ENCODE measurements at places on chromosomes 5 and 9. TPM values are rescaled to one million over a fixed set of nuclear protein-coding genes. Genes with fewer than 3 reads are reported as not detected.
A peak's percentile ranks its signal among the peaks of the same experiment; 100 is the strongest.

DNA sequence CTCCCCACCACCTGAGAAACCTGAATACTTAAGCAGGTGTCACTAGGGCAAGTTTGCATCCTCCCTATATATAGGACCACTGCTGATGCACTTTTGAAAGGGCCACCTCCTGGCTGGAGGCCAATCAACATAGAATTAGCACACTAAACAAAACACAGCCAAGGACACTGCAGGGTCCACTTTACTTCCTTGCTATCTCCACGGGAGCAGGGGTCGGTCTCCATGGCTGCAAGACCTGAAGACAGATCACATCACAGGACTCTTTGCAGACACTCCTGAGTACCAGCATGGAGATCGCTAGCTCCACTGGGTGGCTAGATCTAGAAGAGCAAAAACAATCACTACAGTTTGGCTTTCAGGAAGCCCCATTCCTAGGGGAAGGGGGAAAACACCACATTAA lies 72.3 kb downstream of the C9orf153 start:
- H3K4me3 ChIP-seq: no peak overlapping the region
- no peaks in the 10 kb centered on the region for H3K27me3 ChIP-seq
- no peaks in the 10 kb centered on the region for H3K36me3 ChIP-seq
- no peak for DNase-seq
- H3K4me1 ChIP-seq: no peaks in the 10 kb centered on the region
- no peak overlapping the region for H3K27ac ChIP-seq

DNA sequence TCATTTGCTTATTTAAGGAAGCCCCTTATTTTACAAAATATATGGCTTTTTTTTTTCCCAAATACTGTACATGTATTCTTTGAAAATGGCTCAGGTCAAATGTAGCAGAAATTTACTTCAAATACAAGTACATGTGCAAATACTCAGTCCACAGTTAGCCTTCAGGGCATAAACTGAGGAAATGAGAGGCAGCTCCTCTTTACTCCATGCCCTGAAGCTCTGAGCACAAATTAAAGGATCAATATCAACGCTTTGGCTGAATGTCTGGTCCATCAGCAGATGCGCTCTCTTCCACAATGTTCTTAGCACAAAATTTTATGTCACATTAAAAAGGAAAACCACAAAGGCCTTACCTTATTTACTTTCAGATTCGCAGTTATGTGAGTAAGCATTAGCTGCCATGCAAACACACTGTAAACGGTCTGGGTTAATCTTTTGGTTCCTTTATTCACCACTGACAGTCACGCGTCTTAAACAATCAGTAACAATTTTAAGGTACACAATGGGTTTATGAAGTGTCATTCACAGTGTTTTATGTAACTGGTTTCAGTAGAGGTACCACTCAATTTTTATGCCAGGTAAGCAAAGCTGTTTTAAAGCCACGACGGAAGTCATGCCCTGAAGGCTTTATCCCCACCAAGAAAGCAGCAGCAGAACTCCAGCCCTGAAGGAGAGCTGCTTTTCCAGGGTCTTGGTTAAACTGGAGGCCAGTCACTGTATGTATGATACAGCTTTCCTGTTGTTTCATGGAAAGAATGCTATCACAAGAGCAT lies 103.4 kb downstream of the OTULIN start:
- no peaks in the 10 kb centered on the region for H3K27me3 ChIP-seq
- peak; percentile 54 for DNase-seq
- peaks cover 7% of the 10 kb centered on the region for H3K4me1 ChIP-seq
- H3K27ac ChIP-seq: no peak overlapping the region
- H3K4me3 ChIP-seq: peak overlapping the region; percentile 32
- no peaks in the 10 kb centered on the region for H3K36me3 ChIP-seq

The SLIT3 gene
- 26.4 TPM for total RNA-seq

- DNase-seq: no peak
- no peak overlapping the region for H3K4me3 ChIP-seq
- H3K27ac ChIP-seq: no peak overlapping the region
Measured at GRCh38 chr9:3993773-3994172, 306.1 kb downstream of the GLIS3 start.

DNA sequence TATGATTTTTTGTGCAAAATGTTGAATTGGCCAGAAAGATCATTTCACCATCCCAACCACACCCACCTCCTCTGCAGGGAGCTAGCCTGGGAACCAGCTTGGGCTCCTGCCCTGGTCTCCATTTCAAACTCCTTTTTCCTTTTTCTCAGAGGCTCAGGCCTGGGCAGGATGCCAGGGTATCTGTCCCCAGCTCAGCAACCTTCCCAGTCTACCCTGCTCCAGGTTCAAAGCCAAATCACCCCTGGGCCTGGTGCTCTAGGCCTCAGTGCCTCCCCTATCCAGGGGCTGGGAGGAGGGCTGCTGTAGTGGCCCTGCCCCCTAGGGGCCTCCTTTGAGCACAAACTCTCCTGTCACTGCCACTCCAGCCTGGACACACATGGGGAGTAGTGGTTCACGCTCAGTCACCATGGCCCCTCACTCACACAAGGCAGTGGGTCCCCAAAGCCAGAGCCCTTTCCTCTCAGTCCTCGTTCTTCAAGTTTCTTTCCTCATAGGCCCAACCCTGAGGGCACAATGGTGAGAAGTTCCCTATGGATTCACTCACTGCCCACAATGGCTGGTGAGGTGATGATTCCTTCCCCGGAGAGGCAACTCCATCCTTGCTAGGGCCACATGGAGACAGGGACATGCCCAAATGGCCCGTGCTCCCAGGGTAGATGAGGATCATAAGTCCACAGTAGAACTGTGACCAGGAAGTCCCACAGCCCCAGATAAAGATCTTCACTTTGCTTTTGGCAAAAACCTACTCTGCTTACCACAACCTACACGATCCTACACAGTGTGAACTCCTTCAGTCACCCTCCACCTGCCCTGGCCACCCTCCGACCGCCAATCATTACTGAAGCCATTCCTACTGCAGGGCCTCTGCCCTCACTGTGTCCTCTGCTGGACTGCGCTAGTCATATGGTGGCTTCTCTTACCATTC lies 1.6 kb upstream of the ST6GALNAC4 start:
- H3K27me3 ChIP-seq: no peaks in the 10 kb centered on the region
- DNase-seq: no peak
- peak overlapping the region; percentile 81 for H3K27ac ChIP-seq

DNA sequence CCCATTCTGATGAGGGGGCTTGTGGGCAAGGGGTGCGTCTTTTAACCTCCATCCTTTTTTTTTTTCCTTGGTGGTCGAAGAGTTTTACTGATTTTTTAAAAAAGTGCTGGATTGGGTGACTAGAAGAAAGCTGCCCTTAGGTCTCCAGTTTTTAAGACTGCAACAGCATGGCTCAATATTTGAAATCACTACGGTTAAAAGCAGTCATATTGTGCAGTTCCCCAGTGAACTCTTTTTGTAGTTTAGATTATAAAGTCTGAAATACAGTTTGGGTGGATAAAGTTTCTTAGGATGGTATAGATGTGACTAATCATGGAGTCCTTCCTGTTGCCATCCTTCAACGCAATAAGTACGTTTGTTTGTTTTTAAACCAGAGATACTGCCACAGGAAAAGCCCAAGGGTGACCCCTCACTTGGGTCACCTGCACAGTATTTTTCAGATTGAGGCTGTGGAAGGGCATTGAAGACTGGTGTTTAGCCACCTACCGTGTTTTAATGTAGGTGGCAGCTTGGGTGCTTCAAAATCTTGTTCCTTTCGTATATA lies 520 bp upstream of the DHFR start:
- no peaks in the 10 kb centered on the region for H3K36me3 ChIP-seq
- H3K27me3 ChIP-seq: no peaks in the 10 kb centered on the region

DNA sequence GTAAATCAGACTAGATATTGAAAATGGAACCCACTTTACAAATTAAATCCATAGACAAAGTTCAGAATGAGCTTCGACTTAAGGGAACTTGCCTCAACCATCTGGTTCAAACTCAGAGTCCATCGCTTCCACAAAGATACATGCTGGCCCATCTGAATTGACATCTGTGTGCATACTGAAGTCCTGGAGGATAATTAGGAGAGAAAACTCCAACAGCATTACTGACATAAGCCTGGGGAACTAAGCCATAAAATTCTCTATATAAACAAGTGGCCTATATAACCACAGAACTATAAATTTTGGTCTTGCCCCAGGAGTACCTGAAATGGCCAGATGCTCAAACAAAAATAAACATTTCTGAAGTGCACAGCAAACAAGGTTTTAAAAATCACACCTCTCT lies 94.4 kb downstream of the IZUMO3 start:
- no peak overlapping the region for H3K4me3 ChIP-seq
- no peaks in the 10 kb centered on the region for H3K36me3 ChIP-seq
- H3K27ac ChIP-seq: no peak overlapping the region
- no peak for DNase-seq
- no peaks in the 10 kb centered on the region for H3K27me3 ChIP-seq

GRCh38 chr5:133241179-133242092 lies 189.6 kb downstream of the HSPA4 start:
- H3K27me3 ChIP-seq: no peaks in the 10 kb centered on the region
- no peaks in the 10 kb centered on the region for H3K36me3 ChIP-seq
- peaks cover 43% of the 10 kb centered on the region for H3K4me1 ChIP-seq
- DNase-seq: no peak
- H3K4me3 ChIP-seq: no peak overlapping the region
- peak overlapping the region; percentile 75 for H3K27ac ChIP-seq

GRCh38 chr5:122201365-122201764 lies 72.0 kb downstream of the ZNF474 start:
- H3K27me3 ChIP-seq: no peaks in the 10 kb centered on the region
- no peak overlapping the region for H3K27ac ChIP-seq
- DNase-seq: no peak
- no peak overlapping the region for H3K4me3 ChIP-seq
- H3K36me3 ChIP-seq: no peaks in the 10 kb centered on the region
- no peaks in the 10 kb centered on the region for H3K4me1 ChIP-seq

GRCh38 chr9:18253950-18254349 lies 220.0 kb upstream of the ADAMTSL1 start:
- H3K36me3 ChIP-seq: no peaks in the 10 kb centered on the region
- no peaks in the 10 kb centered on the region for H3K4me1 ChIP-seq
- no peak for DNase-seq
- no peaks in the 10 kb centered on the region for H3K27me3 ChIP-seq

DNA sequence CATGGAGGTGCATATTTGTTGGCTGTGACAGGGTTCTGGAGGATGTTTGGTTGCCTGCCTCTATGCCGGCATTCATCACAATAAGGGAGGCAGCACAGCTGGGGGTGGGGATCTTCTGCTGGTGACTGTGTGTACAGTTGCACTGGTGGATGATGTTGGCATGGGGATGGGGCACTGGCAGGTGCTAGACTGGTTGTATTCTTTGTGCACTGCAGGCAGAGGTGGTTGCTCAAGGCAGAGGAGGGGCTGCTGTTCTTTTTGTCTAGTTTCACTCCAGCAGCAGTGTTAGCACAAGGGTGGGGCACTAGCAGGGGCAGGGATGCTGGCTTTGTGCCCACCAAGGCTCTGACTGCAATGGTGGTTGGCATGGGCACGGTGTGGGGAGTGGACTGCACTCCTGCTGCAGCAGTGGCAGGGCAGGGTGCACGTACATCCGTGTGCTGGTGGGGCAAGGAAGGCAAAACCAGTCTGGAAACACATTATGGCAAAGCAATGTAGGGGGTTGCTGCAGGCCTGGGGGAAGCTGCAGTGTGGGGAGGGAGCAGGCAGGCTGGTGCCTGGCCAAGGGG lies 69.3 kb downstream of the ISOC1 start:
- H3K4me3 ChIP-seq: no peak overlapping the region
- DNase-seq: no peak
- H3K4me1 ChIP-seq: no peaks in the 10 kb centered on the region
- H3K27ac ChIP-seq: no peak overlapping the region
- no peaks in the 10 kb centered on the region for H3K27me3 ChIP-seq
- H3K36me3 ChIP-seq: no peaks in the 10 kb centered on the region

The SHC3 gene
- total RNA-seq: 1.7 TPM

The CEL gene
- total RNA-seq: 4.3 TPM

DNA sequence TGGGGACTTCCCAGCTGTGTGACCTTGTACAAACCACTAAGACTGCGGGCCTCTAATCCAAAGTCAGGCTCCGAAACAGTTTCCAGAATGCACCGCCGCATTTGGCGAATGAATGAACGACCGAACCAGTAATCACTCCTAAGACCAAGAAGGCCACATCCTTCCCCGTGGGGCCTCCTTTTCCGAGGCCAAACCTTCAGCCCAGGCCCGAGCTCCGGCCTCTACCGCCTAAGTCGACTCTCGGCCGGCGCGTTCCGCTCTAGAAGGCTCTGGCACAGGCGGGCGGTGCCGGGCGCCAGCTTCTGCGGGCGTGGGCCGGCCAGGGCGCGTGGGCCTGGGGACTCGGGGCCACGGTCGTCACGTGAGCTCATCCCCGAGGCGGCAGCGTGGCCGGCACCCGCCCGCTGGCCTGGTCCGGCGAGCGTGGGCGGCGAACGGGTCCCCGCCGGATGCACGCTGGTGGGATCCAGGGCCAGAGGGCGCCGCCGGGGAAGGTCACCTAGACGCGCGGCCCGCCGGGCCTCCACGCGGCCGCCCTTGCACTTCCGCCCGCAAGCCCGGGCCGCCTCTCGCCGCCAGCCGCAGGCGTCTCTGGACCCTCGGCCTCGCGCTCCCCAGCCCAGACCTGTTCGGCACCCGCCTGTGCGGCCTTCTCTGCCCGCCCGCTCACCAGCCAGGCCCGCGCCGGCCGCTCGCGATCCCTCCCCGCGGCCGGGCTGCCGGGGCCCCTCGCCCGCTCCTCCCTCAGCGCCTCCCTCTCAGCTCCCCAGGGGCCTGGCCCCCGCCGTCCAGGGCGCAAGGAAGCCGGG lies 754 bp downstream of the VDAC1 start:
- H3K27me3 ChIP-seq: no peaks in the 10 kb centered on the region
- peak overlapping the region; percentile 95 for H3K27ac ChIP-seq
- peaks cover 6% of the 10 kb centered on the region for H3K36me3 ChIP-seq
- DNase-seq: no peak
- peak overlapping the region; percentile 79 for H3K4me3 ChIP-seq

- no peaks in the 10 kb centered on the region for H3K36me3 ChIP-seq
- H3K4me3 ChIP-seq: no peak overlapping the region
- H3K4me1 ChIP-seq: no peaks in the 10 kb centered on the region
- no peak overlapping the region for H3K27ac ChIP-seq
Measured at GRCh38 chr5:40869384-40869783, 28.2 kb downstream of the CARD6 start.

DNA sequence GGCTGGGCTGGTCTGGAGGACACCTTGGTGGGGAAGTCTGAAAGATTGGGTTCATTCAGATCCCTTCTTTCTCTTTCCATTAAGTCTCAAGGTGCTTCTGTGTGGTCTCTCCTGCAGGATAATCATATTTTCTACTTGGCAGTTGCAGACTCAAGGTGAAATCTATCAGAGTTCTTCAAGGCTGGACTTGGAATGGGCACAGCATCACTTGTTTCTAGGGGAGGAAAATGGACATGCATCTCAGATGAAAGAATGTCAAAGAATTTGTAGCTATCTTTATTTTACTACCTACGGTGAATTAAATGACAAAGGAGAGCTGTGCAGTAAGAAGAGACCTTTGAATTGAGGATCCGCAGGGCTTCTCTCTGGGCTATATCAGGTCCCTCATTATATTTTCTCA lies 69.8 kb upstream of the PAPPA start:
- H3K36me3 ChIP-seq: no peaks in the 10 kb centered on the region
- H3K27ac ChIP-seq: no peak overlapping the region
- H3K27me3 ChIP-seq: no peaks in the 10 kb centered on the region
- H3K4me1 ChIP-seq: no peaks in the 10 kb centered on the region
- no peak for DNase-seq

- H3K4me1 ChIP-seq: no peaks in the 10 kb centered on the region
- H3K4me3 ChIP-seq: no peak overlapping the region
- no peak overlapping the region for H3K27ac ChIP-seq
- no peaks in the 10 kb centered on the region for H3K36me3 ChIP-seq
Measured at GRCh38 chr9:87375397-87376073, 122.1 kb upstream of the DAPK1 start.

The ACOT12 gene
- total RNA-seq: 0.74 TPM

GRCh38 chr5:149924486-149924885 lies 20.1 kb downstream of the PDE6A start:
- peak overlapping the region; percentile 23 for H3K27ac ChIP-seq
- H3K27me3 ChIP-seq: no peaks in the 10 kb centered on the region
- no peak overlapping the region for H3K4me3 ChIP-seq
- DNase-seq: no peak
- no peaks in the 10 kb centered on the region for H3K4me1 ChIP-seq
- H3K36me3 ChIP-seq: no peaks in the 10 kb centered on the region
